Muscle of back (tissue), 13 donors: ENCODE measurements at places on chromosomes 11 and 22.
A peak's percentile ranks its signal among the peaks of the same experiment; 100 is the strongest.

- DNase-seq: no peak
Observed at GRCh38 chr11:88354912-88355311, 17.4 kb upstream of the CTSC start.

- DNase-seq: no peak
Observed at GRCh38 chr11:47485107-47485506, 36.2 kb upstream of the RAPSN start.

GRCh38 chr11:18320617-18321016 is 1.3 kb downstream of the HPS5 start:
- DNase-seq: no peak

DNA sequence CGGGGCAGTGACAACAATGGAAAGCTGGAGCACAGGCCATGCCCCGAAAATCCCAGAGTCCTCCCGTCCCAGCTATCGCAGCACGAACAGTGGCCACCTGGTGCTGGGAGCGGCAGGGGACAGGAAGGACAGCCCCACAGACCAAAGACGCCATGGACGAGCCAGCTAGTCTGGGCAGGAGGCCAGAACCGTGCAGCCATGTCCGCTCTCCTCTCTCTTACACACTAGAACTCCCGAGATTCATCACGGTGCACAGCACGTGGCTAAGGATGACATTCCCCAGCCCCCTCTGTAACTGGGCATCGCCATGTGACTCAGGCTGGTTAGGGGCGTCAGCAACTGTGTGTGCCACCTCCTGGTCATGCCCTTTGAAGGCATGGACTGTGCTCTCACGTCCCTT is 4.6 kb downstream of the CDPF1 start:
- DNase-seq: peak; percentile 69

GRCh38 chr22:35446365-35446764 is 46.4 kb downstream of the MCM5 start:
- no peak for DNase-seq

- DNase-seq: no peak
Observed at GRCh38 chr11:113817626-113818025, 38.0 kb downstream of the CLDN25 start.

DNA sequence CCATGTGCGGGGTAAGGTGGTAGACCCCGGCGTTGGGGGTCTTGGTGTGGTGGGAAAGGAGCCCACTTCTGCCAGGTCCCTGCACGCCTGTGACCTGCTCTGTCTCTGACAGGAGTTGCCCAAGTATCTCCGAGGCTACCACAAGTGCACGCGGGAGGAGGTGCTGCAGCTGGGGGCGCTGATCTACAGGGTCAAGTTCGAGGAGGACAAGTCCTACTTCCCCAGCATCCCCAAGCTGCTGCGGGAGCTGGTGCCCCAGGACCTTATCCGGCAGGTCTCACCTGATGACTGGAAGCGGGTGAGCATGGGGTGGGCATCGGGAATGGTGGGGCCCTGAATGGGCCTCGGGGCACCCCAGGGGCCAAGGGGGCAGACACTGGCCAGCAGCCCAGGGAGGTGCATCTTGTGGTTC is 83.0 kb downstream of the MYO7A start:
- no peak for DNase-seq

DNA sequence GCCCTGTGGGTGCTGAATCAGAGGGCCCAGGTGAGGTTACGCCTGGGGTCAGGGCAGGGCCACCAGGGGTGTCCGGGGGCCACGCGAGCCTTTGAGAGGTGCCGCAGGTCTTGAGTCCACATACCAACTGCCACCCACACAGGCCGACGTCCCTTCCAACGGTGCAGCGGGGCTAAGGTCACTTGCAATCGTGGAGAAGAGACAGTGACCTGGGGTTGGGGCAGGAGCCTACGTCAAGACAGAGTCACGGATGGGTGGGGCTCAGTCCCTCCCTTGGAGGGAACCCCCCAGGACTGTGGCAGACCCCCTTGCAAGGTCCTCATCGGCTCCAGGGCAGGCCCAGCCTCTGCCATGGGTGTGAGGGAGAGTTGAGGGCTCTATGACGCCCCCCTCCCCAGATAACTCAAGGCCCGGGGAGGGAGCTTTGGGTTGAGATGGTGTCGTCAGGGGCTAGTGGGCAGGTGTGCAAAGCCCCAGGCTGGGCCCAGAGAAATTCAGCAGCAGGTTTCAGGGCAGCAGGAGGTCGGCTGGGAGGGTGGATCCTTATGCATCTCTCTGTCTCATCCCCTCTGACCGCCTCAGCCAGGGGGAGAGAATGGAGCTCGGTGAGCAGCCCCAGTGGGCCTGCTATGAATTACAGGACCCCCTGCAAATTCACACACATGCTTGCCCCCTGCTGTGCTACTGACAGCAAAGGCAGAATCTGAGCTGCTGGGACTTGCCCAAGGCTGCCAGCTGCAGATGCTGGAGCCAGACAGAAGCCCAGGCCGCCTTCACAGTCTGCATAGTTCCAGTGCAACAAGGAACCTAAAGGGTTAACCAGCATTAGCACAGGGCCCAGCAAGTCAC is 60.0 kb downstream of the MYEOV start:
- DNase-seq: no peak

- no peak for DNase-seq
Observed at GRCh38 chr11:15772547-15772946, 583.8 kb downstream of the SOX6 start.

DNA sequence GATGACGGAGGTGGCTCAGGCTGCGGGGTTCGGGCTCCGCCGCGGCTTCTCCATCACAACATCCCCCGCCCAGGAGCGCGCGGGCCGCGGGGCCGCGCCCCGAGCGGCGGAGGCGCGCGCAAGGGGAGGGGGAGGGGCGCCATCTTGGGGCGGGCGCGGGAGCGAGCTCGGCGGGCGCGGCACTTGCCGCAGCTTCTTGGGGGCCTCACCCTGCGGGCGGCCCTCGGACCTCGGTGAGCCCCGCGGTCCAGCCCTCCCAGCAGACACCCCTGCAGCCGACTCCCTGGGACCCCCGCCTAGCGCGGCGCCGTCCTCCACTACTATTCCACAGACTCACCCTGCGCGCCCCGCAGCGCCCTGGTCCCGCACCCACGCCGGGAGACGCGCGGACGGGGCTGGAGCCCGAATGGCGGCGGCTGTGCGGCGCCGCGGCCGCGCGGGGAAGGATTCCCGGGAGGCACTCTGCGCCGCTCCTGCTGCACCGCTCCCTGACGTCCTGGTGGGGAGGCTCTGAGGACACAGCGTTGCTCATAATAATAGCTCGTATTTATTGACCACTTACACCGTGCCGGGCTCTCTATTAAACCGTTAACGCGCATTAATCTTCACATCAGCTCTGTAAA is at the start of gene APBB1:
APBB1 (minus strand) TSS at position 86 of the 623 bp plus-strand sequence. CDS start 7,747 bp downstream, outside the sequence.
- peak; percentile 68 for DNase-seq

- DNase-seq: no peak
Observed at GRCh38 chr11:102704841-102705240, 728 bp downstream of the MMP27 start.

GRCh38 chr22:24728790-24729637 is 45.5 kb downstream of the PIWIL3 start:
- DNase-seq: peak; percentile 58

DNA sequence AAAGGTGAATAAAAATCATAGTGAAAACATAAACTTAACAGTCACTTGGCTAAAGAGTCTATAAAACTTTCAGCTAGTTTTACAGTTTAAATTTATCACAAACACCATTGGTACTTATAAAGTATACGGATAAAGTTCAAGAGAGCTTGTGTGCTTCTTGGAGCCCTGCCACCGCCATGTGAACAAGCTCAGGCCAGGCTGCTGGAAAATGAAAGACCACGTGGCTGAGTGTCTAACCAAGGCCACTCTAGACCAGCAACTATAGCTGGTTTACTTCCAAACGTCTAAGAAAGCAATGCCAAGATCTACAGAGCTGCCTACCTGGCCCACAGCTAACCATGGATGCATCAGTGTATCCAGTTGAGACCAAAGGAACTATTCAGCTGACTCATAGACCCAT is 66.3 kb upstream of the API5 start:
- DNase-seq: no peak

- DNase-seq: peak; percentile 75
Observed at GRCh38 chr11:1202776-1203504, 19.9 kb upstream of the MUC5B start.

- no peak for DNase-seq
Observed at GRCh38 chr11:45394294-45395085, 108.3 kb upstream of the SYT13 start.

GRCh38 chr22:47015589-47016178 is 253.2 kb downstream of the TBC1D22A start:
- DNase-seq: no peak

- DNase-seq: peak; percentile 66
Observed at GRCh38 chr11:44112091-44112821, 16.8 kb downstream of the EXT2 start.

DNA sequence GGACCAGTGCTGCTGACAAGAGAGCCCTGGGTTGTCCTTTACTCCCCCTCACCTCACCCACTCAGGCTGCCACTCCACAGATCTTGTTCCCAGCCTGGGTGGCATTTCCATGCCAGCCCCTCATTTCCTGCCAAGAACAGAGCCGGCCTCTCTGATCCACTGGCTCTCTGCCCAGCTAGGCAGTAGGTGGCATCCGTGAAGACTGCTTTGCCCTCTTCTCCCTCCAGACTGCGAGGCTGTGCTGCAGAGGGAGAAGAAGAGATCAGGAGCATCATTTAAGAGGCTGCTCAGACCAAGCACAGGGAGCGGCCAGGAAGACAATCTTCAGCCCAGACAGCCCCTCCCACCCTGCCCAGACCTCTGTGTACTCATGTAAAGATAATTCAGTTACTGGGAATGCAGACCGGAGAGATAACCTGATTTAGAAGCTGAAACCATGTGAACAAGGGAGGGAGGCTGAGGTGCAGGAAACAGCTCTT is 126.9 kb upstream of the NCAM1 start:
- DNase-seq: peak; percentile 51

GRCh38 chr11:73401924-73402833 is 26.0 kb downstream of the RELT start:
- peak; percentile 20 for DNase-seq

DNA sequence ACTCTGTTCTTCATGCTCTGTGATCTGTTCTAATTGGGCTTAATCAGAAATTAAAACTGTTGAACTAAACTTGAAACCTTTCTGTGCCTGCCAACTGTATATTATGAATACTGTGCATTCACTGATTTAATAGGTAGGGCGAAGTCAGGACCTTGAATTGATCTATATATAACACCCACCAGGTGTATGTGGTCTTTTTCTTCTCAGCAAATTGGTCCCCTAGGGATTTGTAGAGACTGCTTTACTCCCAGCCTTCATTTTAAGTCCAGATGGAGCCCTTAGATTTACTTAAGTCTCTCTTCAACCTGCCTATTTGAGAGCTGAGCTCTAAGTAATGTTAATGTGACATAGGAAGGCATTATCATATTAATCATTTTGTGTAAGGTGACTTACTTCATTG is 257.5 kb downstream of the TMEM135 start:
- no peak for DNase-seq

GRCh38 chr11:46489656-46490560 is 98.3 kb upstream of the CHRM4 start:
- DNase-seq: peak; percentile 15

GRCh38 chr22:27397036-27397953 is 404.3 kb downstream of the MN1 start:
- DNase-seq: no peak

DNA sequence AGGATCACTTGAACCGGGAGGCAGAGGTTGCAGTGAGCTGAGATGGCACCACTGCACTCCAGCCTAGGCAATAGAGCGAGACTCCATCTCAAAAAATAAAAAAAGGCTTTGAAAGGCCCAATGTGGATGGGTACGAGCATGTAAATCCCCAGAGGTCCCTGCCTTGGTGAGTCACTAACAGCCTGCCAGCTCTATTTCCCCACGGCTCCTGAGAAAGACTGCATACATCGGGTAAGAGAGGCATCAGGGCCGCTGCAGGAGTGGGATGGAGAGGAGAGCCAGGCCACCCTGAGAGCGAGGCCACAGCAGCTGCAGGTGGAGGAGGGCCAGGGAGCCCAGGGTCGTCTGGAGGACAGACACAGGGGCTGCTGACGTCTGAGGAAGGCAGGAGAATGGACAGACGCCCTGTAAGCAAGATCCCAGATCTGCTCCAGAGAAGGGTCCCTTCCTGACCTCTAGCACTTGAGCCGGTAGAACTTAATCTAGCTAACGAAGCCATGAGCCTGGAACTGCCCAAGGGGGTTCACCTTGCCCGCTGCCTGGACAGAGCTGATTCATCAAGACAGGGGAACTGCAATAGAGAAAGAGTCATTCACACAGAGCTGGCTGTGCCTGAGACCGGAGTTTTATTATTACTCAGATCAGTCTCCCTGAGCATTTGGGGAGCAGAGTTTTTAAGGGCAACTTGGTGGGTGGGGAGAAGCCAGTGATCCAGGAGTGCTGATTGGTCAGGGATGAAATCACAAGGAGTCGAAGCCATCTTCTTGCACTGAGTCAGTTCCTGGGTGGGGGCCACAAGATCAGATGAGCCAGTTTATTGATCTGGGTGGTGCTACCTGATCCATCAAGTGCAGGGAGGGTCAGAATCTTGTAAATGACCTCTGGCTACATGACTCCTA is 5.1 kb upstream of the KRTAP5-9 start:
- DNase-seq: no peak

DNA sequence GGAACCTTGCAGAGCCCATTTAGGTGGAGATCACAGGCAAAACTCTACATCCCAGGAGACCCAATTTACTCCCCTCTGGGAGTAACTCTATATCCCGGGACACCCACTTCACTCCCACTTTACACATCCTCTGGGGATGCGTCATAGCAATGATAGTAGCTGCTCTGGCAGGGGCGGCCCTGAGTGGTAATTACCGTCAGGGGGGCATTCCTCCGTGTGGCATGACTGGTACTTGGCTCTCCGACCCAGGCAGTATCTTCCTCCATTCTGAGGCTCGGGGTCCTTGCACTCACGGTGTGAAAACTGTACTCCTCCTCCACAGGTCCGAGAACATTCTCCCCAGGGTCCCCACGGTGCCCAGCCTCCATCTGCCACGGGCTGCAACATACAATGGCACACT is 17.2 kb downstream of the ADAMTS8 start:
- no peak for DNase-seq

GRCh38 chr11:102886999-102887398 is 12.2 kb upstream of the MMP12 start:
- DNase-seq: peak; percentile 5

- no peak for DNase-seq
Observed at GRCh38 chr22:39179401-39179827, 26.9 kb upstream of the CBX7 start.

DNA sequence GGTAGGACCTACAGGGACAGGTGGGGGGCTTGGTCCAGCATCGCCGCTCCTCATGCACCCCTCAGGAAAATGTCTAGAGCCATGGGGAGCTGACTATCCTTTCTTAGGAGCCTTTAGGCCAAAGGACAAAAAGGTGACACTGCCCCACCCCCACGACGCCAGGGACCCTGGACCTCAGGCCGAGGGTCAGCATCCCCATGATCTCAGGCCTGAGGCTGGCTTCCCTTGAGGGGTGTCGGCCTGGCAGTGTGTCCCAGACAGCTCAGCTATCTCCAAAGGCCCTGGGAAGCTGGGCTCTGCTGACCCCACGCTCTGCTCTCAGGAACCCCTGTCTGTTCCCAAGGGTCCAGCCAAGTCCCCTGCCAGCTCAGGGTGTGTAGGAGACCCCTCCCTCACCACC is 16.3 kb downstream of the MRGPRG start:
- no peak for DNase-seq

- DNase-seq: no peak
Observed at GRCh38 chr22:50058061-50058905, at the start of gene TTLL8. Gene TTLL8 (minus strand): TSS chr22:50058298.
